ENCODE measurements at places on chromosomes 16 and 17.

DNA sequence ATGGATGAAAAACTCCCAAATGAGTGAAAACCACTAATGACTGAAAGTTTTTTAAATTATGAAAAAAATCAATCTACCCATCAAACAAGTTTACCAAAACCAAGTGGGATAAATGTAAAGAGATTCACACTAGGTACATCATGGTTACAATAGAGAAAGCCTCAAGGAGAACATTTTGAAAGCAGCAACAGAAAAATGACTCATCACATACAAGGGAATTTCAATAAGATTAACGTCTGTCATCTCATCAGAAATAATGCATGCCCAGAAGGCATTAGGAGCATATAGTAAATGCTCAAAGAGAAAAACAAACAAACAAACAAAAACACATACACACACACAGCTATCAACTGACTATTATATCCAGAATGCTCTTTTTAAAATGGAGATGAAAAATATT lies 261.8 kb upstream of the KIF2B start:
- no peak for DNase-seq

- DNase-seq, result no peak
Observed at GRCh38 chr17:41621916-41622315, 2.5 kb downstream of the KRT17 start.

GRCh38 chr16:11973070-11973469 lies 3.5 kb upstream of the SNX29 start:
- no peak for DNase-seq

GRCh38 chr17:77344038-77344437 lies 203.3 kb downstream of the SEC14L1 start:
- DNase-seq, result no peak

GRCh38 chr16:20899071-20899470 lies 1.1 kb downstream of the DCUN1D3 start:
- no peak for DNase-seq

GRCh38 chr17:79984045-79984840 lies 51.4 kb downstream of the TBC1D16 start:
- no peak for DNase-seq

- no peak for DNase-seq
Observed at GRCh38 chr17:69103557-69104233, 38.0 kb downstream of the ABCA6 start.

GRCh38 chr17:5769593-5770354 lies 185.5 kb upstream of the NLRP1 start:
- no peak for DNase-seq

DNA sequence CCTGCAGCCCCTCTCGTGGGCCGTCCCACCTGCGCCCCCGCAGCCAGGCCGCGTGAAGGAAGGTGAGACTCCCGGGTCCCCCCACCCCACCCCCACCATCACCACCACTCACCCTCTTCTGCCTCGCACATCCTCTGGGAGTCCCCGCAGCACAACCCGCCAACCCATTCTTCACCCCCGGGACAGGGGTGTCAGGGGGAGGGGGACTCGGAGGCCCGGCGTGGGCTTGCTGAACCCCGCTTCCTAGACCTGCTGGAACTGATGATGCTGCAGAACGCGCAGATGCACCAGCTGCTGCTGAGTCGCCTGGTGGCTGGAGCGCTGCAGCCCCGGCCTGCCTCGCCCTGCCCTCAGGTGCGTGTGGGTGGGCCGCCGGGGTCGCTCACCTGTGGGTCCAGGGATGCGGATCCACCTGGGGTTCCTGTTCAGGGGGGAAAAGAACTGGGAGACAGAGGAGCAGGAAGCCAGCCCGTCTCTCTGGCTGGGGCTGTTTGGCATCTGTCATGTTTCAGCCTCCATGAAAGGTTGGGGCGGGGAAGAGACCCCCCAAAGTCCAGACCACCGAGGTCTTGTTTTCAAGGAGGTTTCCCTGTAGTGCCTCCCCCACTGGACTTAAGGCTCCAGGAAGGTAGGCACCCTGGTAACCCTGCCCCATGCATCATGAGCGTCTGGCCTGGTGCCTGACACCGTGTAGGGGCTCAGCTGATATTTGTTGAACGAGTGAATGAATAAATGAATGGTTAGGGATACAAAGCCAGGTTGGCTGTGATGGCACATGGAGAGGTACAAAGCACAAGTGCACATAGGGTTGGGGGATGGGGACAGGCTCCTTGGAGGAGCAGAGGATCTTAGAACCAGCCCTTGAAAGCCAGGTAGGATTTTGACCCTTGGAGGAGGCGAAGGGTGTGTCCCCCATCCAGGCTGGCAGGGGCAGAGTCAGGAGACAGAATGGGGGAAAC lies 849 bp downstream of the PRR29 start:
- no peak for DNase-seq

DNA sequence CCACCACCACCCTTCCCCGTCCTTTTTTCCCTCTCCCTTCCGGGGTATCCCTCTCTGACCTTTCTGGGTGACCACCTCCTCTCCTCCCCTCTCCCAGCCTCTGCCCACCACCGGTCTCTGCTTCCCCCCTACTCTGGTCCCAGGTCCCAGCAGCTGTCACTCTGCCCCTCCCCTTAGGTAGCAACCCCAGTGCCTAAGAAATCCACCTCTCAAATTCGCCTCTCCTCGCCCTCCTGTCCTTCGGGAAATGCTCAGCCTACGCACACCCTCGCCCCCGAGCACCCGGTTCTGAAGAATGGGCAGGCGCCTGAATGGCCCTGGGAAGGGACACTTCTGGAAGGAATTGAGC lies 775 bp upstream of the SP6 start:
- no peak for DNase-seq

DNA sequence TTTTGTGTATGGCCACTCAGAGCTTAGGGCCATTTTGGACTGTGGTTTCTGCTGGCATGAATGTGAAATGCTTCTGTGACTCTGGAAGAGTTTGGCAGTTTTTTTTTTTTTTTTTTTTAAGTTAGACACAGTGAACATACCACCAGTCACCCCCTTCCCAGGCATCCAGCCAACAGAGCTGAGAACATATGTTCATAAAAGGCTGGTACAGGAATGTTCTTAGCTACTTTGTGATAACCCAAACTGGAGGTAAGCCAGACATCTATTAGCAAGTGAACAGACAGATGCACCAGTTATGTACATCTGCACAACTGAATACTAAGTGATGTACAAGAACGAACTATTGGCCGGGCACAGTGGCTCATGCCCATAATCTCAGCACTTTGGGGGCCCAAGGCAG lies 92.7 kb downstream of the ABCC1 start:
- peak; percentile 79 for DNase-seq

- no peak for DNase-seq
Observed at GRCh38 chr16:2686912-2687507, 4.7 kb downstream of the KCTD5 start.

DNA sequence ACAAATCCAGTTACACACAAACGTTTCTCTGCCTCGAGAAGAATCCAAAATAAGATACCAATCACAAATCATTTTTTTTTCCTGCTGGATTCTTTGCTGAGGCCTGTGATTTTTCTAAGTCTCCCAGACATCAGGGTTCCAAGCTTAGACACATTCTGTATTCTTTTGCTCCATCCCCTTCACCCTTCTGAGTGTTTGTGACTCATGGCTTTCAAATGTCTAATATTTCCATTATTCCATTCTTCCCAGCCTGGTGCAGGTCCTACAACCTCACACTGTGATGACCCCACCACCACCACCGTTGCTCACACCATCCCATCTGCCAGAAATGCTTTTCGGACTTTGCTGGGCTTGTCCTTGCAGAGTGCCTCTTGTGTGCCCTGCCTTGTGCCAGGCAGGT lies 480.1 kb downstream of the SOX9 start:
- no peak for DNase-seq

DNA sequence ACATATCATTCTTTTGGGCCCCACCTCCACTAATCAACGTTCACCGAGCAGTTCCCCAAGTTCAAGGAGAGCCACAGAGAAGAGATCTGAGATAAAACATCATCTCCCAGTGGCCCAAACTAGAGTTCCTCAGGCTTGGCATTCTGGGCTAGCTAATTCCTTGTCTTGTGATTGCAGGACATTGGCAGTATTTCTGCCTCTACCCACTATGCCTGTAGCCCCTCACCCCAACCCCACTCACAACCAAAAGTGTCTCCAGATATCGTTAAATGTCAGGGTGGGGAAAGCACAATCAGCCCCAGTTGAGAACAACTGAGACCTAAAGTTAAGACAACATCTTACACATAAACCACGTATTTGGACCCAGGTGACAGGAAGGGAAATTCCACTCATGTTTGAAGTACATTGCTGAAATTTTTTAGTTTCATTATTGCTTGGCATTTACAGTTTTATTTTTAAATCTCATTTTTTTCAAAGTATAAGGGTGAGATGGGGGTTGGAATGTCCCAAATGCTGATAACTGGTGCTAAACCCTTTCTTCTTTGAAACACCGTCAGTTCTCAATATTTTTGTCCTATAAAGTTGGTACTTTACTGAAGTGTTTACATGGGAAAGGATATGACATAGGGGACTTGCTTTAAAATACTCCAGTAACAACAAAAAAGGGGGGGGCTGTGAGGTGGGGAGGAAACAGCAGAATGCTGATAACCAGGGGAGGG lies 13.6 kb downstream of the ZC3H7A start:
- DNase-seq, result no peak

GRCh38 chr17:28700830-28701492 lies 10.7 kb downstream of the PROCA1 start:
- DNase-seq, result no peak

GRCh38 chr17:17141860-17142552 lies 64.1 kb downstream of the PLD6 start:
- DNase-seq, result peak; percentile 79

- peak; percentile 15 for DNase-seq
Observed at GRCh38 chr17:29686993-29687590, 64.4 kb upstream of the CORO6 start.

- DNase-seq, result peak; percentile 54
Observed at GRCh38 chr17:73192206-73192893, 505 bp upstream of the COG1 start.

GRCh38 chr17:9475101-9475658 lies 100.4 kb downstream of the STX8 start:
- peak; percentile 48 for DNase-seq

All from dorsolateral prefrontal cortex (tissue), 122 donors.